ENCODE measurements at places on chromosomes 7 and 10.

DNA sequence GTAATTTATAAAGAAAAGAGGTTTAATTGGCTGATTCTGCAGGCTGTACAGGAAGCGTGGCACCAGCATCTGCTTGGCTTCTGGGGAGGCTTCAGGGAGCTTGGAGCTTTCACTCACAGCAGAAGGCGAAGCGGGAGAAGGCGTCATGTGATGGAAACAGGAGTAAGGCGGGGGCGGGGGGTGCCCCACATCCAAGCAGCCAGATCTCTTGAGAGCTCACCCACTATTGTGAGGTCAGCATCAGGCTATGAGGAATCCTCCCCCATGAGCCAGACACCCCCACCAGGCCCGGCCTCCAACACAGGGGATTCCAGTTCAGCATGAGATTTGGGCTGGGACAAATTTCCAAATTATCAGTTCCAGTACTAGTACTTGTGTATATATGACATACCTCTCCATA lies 46.2 kb downstream of the WDR37 start:
- DNase-seq, result no peak

DNA sequence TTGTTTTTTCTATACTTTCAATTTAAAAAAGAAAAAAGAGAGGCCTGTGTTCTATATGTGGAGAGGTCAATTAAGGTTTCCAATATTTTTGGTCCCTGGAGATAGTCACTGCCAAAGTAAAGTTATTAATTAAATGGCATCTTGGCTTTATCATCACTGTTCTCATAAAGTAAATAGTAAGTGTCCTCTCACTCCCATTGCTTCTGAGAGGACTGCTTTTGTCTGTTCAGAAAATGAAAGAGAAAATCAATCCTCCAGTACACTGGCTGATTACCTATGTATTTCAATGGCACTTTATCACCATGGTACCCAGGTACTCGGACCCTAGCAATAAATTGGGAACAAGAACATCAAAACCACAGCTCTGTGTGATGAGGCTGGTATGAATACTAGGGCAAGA lies 94.0 kb downstream of the RNLS start:
- DNase-seq, result no peak

DNA sequence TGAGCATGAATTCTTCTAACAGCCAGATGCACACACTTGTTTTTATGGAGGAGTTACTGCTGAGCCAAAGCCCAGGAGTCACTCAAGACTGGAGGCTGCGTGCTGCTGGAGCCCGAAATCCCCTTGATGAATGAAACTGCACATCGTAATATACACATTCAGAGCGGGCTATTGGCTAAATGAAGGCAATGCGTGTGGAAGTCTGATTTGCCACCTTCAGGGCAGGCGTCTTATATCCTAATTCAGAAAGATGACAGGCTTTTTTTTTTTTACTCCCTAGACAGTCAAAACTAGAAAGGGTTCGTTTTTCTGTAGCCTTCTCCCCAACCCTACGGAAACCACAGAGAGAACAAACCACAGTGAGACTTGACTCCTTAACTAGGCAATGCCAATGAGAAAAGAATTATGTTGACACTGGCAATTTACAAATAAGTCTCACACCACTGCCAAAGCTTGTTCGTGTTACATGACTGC lies 227.2 kb upstream of the KLF14 start:
- peak; percentile 92 for DNase-seq

GRCh38 chr7:29556405-29557195 lies 7.0 kb upstream of the PRR15 start:
- peak; percentile 57 for DNase-seq

GRCh38 chr10:126738001-126738400 lies 67.5 kb upstream of the C10orf90 start:
- no peak for DNase-seq

DNA sequence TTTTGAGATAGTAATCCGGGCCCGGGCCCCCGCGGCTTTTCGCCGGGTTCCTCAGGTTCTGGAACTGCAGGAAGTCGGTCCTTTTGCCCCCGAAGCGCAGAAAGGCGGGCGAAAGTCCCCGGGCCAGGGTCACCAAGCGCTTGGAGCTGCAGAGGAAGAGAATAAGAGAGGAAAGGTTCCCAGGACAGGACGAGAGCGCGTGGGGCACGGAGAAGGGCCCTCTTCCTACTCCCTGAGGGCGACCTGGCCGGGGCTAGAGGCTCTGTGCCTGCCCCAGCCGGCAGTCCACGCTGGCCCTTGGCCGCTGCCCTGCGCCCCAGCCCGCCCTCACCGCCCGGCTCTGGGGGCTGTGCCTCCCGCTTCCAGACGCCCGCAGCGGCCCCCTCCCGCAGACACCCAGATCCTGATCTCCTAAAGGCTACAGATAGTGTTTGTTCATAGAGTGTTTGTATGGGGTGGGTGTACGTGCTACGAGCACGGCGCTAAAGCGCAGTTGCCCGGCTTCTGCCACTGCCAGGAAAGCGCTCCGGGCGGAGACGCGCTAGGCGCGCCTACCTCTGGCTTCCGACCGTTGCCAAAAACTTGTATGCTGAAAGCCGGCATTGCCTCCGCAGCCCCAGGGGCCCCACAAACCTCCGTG lies 3.2 kb downstream of the HPSE2 start:
- DNase-seq, result no peak

GRCh38 chr10:103752680-103753248 lies 102.6 kb downstream of the SH3PXD2A start:
- DNase-seq, result peak; percentile 73

DNA sequence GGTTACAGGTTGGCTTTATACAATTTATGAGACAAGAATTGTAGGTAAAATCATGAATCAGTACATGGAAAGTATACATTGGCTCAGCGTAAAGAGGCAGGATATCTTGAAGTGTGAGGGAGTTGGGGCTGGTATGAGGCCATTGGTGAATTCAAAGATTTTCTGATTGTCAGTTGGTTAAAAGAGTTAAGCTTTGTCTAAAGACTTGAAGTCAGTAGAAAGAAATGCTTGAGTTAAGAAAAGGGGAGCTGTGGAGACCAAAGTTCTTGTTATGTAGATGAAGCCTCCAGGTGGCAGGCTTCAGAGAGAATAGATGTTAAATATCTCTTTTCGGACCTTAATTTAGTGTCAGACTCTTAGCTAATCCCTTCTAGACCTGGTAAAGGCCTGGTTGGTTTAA lies 341.0 kb downstream of the GALNT17 start:
- no peak for DNase-seq
